Caki2 (cell line): ENCODE measurements at places on chromosomes 5 and 9.

- no peak for DNase-seq
Measured at GRCh38 chr9:99472240-99472915, 250.3 kb downstream of the SEC61B start.

DNA sequence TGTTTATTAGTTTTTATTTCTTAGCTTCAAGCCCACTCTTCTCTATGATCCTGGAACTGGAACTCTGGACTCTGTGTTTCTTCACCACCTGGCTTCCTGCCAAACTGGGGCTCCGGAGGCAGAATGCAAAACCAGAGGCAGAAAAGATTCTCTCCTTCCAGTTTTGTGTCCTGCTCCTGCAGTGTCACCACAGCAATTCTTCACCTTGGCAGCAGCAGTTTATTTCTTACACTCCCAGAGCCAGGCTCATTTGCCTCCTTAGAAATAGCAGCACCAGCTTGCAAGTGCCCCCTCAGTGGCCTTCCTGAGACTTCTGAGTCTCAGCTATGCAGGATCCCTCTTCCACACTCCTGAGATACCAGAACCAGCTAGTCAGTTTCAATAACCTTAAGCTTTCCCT, 26.7 kb upstream of the CAMK4 start:
- DNase-seq: no peak

DNA sequence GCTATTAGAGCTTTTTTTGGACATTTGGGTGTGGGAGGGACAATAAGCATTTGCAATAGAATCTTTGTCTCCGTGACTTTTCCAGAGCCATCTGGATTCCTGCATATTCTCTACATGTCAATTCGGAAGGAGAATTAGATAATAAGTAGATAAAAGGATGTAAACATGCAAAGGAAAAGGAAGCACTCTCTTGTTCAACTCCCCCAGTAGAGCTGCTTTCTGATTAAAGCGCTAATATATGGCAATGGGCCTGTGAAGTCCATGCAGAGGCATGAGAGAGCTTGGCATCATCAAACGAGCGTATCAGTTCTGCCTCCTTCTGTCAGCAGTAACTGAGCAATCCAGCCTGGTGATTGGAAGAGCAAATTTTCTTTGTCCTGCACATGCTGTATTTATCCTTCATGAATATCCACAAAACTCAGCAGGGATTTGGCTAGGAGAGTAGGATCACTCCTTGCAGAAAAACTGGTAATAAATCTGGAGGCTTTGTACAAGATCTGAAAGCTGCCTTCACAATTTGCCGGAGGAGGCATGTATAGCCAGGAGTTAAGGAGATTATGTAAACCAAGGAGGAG, 1752.9 kb downstream of the MAT2B start:
- no peak for DNase-seq

GRCh38 chr9:35044071-35044470, 28.4 kb downstream of the VCP start:
- no peak for DNase-seq

DNA sequence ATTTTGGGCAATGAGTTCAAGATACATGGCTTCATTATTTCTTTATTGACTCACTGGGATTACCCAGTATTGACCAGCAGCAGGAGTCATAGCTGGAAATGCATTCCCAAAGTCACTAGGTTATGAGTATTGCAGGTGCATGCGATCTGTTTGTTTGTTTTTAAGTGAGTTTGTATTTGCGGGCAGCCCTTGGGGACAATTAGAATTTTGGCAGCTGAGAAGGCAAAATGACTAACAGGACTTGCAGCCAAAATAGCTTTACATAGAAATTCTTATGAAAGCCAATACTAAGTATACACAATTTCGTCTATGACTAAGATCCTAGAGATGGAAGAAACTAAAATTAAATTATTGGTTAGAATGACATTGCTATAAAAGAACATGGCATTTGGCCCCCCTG, 18.1 kb upstream of the RGMB start:
- DNase-seq: no peak

DNA sequence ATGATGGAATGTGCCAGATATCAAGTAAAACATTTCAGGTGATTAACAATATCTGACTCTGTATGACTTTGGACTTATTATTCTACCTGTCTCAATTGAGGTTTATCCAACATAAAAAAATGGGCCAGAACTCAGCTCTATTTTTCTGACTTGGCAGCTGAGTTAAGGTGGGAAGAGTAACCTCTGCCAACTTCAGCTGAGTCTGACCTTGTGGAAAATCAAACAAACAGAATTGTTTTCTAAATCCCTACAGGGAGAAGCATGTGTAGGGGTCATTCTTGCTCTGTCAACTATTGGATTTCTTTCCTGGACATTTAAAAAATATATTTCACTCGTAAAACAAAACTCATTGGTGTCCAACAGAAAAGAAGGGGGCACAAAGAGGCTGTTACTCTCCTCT, 139.4 kb upstream of the TLR4 start:
- DNase-seq: no peak

DNA sequence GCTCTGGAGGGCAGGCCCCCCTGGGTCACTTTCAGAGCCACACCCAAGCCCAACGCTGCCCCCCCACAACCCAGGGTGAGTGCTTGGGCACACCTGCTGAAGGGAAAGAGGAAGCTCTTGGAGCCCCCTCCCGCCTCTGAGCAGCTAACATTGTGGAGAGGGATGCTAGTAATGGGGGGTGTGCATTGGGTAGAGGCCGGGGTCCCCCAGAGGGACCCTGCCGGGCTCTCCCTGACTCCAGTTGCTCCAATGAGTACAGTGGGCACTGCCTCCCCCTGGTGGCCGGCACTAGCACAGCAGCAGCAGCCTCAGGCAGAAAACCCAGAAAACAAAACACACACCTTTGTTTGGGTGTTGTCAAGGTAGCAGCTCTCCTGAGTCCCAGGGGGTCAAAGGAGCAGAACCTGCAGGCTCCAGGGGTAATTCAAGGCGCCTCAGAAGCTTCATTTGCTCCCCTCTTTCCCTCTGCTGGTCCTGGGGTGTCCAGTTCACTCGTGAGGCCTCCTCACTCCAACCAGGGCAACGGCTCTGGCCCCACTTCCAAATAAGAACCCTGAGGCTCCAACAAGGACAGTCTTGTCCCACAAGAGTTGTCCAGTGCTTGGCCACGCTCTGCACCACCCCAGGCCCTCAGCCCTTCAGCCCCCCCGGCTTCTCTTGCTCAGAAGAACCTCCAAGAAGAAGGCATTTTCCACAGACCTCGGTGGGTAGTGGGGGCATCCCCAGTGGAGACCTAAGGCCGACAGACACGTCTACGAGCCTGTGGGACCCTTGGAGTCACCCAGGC, 16.1 kb downstream of the GBGT1 start:
- DNase-seq: peak; percentile 77

DNA sequence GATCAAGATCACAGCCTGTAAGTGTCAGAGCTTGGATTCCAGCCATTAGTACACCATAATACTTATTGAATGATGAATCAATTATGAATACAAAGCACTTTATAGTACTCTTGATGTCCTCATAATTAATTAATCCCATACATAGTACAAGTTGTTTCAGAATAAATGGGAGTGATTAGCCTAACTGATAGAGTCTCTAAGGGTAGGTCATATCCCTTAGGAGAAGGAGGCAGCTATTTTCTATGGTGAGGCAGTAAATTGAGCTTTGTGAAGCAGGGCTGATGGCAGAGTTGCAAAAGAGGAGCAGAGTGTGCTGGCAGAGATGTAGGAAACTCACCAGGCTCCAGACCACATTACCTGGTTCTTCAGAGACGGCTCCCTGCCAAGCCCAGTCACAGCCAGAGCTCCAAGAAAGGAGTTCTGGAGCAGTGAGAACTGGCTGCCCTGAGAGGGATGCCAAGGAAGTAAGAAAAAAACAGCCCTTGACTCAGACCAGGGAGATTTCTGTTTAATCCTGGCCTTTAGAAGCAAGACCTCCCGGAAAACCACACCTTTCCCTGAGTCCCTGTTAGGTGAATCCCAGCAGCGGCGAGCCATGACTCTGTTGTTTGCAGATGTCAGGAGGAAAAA, 112.9 kb downstream of the SH3TC2 start:
- DNase-seq: no peak

DNA sequence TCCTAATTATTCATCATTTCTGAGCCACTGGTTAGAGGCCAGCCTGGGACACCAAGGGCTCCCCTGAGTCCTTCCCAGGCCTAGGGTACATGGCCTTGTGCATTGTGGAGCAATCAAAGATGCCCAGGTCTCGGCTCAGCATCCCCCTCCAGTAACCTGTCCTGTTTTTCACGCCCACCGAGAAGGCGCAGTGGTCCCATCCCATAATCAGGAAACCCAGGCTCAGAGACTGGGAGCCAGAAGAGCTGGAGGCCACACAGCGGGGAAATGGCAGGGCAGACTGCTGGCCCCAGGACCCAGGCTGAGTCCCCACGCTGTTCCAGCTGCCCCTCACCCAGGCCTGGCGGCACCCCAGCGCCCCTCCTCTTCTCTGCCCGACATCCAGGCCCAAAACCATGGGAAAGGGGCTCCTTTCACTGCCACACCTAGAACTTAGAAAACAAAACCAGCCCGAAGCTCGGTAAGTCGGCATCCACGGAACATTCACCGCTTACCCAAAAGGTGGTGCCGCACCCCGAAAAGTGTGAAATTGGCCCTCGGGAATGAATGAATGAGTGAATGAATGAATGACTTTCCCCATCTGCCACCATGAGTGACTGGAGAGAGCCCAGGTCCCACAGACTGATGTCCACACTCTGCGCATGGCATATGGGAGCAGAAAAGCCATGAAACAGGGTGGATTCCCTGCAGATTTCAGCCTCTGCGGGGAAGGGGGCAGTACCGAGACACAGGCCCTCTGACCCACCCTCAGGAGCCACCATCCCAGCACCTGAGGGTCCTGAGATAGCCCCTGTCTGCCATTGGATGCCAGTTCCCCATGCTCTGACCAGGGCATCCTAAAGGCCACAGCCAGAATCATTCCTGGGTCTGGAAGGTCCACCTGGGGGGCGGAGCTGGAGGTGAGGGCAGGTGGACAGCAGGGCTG, 132.5 kb downstream of the OLFM1 start:
- DNase-seq: no peak

- DNase-seq: no peak
Measured at GRCh38 chr9:136903041-136903554, 16.8 kb downstream of the TRAF2 start.

- peak; percentile 65 for DNase-seq
Measured at GRCh38 chr9:124621371-124622328, 114.5 kb upstream of the NR5A1 start.

GRCh38 chr9:113690055-113690740, 185.9 kb upstream of the ZNF618 start:
- DNase-seq: no peak

DNA sequence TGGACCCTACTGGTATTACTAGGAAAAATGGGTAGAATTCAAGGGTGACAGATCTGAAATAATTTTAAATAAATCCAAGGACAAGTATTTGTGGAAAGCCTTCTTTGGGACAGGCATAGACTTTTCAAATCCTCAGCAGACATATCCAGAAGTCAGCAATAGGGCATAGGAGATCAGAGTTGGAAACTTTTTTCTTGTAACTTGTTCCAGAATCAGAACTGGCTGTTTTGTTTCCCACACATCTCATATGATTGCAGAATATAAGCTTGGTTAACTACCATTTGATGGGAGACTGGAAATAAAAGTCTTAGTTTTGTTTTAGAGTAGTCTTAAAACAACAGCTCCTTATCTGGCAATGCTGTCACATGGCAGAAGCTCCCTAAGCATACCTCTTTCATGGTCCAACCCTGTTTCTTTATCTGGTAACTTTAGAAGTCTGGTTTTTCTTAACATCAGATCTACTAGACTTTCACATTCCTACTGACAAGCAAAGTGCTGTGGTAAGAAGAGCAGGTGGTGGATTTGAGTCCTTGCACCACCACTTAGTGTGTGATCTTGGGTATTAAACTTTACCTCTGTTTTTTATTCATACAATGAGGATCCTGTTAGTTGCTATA, 25.1 kb downstream of the XRCC4 start:
- no peak for DNase-seq

DNA sequence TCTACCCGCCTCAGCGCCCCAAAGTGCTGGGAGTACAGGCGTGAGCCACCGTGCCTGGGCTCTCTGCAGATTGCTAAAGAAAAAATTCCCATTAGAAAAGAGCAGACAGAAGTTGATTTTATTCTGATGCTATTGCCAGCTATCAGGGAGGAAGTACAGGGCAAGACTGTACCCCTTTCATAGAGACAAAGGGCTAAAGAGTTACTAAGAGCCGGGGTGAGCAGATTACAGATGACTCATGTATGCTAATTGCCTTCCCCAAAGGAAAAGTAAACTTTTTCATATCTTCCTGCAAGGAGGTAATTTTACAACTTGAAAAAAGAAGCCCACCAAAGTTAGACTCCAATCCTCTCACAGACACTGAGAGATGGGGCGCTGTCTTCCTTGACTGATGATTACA, 42.3 kb upstream of the MCTP1 start:
- DNase-seq: no peak

DNA sequence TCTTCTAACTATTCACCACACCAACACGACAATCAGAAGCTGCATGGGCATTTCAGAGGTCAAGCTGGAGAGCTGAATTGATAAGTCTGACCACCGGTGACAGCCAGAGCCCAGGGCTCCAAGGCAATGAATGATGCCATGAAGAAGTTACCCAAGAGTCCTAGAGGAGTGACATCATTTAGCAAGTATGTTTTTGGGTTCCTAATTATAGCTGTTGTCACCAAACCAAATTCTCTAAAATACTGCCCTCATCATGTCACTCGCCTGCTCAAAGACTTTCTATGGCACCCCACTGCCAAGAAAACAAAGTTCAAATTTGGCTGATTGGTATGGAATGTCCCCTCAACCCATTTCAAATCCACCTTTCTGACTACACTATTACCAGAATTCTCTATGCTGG, 235.1 kb downstream of the SPOCK1 start:
- DNase-seq: no peak

- no peak for DNase-seq
Measured at GRCh38 chr9:88628114-88628513, 93.1 kb downstream of the NXNL2 start.
